Right lobe of liver (tissue), 6 donors: ENCODE measurements at places on chromosomes 1 and 21. TPM values are rescaled to one million over a fixed set of nuclear protein-coding genes. Genes with fewer than 3 reads are reported as not detected.

The TNFRSF1B gene
- total RNA-seq: 18.3 TPM

The CRABP2 gene
- not detected for total RNA-seq

The EPHA10 gene
- total RNA-seq: not detected

The CSF3R gene
- total RNA-seq: 4.1 TPM

The PTGFRN gene
- 12.6 TPM for total RNA-seq

The OR10K2 gene
- not detected for total RNA-seq

The TAL1 gene
- 2.4 TPM for total RNA-seq

The HSPB7 gene
- 2.0 TPM for total RNA-seq

The CGN gene
- total RNA-seq: 37.3 TPM

The CSDE1 gene
- 195 TPM for total RNA-seq

The LY9 gene
- 1.3 TPM for total RNA-seq

The CD52 gene
- 10.6 TPM for total RNA-seq

GRCh38 chr1:155861896-155862295 lies 2.5 kb downstream of the SYT11 start:
- DNase-seq: no peak

GRCh38 chr1:53270107-53270506 lies 31.8 kb upstream of the MAGOH start:
- DNase-seq: no peak

DNA sequence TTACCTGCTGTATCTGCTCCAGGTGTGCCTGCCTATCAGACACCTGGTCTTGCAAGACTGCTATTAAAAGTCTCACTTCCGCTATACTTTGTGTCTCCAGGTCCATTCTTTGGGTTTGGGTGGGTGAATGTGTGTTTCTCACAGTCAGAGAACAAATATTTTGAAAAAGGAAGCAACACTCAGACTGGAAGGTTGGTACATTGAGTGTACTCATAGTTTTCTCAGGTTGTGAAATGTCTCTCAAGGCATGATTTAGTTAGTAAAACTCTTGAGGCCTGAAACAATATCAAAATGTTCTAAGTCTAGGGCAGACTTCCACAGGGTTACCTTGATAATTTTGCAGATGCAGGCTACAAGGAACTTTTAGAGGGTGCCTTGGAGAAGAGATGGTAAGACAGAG lies 429.9 kb upstream of the ZRANB2 start:
- no peak for DNase-seq

DNA sequence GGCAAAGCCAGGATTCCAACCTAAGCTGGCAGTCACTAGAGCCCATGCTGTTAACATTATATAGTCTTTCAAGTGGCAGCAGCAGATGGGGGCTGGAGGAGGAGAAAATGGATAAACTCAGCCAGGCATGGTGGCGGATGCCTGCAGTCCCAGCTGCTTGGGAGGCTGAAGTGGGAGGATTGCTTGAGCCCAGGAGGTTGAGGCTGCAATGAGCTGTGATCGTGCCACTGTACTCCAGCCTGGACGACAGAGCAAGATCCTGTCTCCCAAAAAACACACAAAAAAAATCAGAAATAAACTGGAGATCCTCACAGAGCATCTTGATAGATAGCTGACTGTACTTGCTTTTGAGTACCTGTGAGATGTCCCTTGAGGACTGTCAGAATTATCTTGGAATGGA lies 13.4 kb upstream of the WDR26 start:
- no peak for DNase-seq

GRCh38 chr1:177891809-177892208 lies 78.0 kb downstream of the SEC16B start:
- no peak for DNase-seq

DNA sequence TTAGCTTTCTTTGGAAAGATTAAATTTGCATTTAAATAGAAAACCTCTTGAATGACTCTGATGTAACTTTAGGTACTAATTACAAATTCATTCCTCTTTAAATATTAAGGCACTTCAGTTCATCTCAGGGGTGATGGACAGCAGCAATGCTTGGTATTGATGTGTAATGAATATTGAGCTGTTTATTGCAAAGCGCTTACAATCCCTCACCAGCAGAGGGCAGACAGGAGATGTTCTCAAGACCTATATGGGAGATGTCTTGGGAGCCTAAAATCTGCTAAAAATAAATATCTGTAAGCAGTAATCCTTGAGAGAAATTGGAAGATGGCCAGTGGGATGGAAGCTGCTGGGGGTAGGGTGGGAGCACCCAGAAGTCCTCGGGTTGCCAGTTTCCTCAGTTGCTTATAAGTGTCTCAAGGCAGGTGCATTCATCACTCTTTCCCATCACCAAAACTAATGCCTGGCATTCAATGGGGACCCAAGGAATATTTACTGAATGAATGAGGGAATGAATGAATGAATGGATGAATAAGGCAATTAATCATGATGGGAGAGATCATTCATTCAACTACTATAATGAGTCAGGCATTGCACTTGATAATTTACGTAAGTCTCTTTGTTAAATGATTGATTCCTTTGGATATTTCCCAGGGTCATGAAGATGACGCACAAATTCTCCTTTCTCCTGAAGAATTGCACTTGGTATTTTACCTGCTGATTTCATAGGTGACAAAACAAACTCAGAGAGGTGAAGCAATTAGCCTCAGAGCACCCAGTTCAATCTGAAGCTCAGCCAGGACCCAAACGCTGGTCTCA lies 2.3 kb downstream of the KLHDC8A start:
- DNase-seq: no peak

DNA sequence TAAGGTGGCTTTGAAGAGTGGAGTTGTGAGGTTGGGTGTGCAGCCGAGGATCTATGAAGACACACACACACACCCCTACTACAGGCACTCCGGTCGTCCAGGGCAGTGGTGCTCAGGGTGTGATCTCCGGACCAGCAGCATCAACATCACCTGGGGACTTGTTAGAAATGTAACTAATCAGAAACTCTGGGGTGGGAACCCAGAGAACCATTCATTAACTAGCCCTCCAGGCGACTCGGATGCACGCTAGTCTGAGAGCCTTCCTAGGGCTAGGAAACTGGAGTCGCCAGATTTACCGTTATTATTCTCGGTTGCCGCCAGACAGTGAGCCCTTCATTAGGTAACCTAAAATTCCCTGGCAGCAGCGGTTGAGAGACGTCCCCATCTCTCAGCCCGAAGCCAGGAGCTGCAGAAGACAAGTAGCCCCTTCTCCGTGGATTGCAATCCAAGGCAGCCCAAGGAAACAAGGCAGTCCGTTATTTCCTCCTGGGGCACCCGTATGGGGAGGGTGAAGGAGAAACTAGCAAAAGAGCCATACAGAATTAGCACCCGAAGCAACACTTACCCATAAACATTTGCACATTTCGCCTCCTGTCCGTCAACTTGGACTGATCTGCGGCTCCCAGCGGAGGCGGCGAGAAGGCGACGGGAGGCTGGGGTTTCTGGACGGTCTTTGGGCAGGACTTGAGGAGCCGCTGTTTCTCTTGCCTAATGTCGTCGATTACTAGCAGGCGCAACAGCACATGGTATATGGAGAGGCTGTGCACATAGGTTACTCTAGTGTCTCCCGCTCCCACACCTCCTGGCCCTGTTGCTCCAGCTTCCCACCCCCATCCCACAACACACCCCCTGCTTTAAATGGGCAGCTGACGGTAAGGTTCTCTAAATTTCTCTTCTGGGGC lies 2.9 kb upstream of the CCN1 start:
- DNase-seq: no peak

GRCh38 chr1:71463144-71463543 lies 382.3 kb upstream of the ZRANB2 start:
- no peak for DNase-seq

- DNase-seq: no peak
Measured at GRCh38 chr1:192053531-192053971, 104.7 kb upstream of the RGS18 start.

GRCh38 chr1:173020138-173020750 lies 30.5 kb downstream of the TNFSF18 start:
- no peak for DNase-seq

GRCh38 chr1:204177133-204177532 lies 11.0 kb upstream of the REN start:
- DNase-seq: no peak

DNA sequence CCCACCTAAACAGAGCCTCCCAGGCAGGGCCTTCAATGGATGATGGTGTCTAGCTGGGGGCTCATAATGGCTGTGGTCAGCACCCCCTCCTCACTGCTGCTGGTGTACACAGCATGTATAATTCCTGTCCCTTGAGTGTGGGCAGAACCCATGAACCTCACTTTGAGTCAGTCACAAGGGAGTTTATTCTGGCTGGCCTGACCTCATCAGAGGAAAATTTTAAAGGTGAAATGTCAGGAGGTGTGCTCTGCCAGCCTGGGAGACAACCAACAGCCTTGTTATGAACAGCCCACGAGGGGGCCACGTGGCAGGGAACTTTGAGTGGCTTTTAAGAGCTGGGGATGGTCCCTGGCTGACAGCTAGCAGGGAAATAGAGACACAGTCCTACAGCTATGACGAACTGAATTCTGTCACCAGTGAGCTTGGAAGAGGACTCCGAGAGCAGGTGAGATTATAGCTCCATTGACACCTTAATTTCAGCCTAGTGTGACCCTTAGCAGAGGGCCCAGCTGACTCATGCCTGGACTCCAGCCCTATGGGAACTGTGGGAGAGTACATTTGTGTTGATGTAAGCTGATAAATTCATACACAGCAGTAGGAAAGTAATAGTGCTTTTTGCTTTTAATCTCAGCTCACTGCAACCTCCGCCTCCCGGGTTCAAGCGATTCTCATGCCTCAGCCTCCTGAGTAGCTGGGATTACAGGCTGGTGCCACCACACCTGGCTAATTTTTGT lies 73.5 kb upstream of the RUNX3 start:
- DNase-seq: no peak

DNA sequence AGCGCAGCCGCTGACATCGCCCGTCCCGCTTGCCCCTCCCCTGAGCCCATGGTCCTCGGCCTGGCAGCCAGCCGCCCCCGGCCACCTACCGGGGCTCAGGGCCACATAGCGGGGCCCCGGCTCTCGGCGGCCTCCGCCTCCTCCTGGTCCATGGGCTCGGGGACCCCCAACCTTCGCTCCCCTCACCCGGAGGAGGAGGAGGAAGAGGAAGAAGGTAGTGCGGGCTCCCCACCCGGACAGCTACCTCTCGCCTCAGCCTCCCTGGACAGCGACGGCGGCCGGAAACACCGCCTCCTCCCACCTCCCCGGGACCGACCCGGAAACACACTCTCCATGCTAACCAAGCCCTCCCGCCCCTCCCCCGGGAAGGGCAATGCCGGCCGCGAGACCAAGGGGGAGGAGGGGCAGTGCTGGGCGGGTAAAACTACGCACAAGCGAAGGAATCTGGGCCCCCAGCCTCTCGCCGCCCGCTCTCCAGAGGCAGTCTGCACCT lies at the start of gene KIAA0319L:
Gene KIAA0319L, minus strand, starts transcription at position 286 of the 493 bp plus-strand sequence. CDS start 2,912 bp downstream, outside the sequence.
- peak; percentile 94 for DNase-seq

DNA sequence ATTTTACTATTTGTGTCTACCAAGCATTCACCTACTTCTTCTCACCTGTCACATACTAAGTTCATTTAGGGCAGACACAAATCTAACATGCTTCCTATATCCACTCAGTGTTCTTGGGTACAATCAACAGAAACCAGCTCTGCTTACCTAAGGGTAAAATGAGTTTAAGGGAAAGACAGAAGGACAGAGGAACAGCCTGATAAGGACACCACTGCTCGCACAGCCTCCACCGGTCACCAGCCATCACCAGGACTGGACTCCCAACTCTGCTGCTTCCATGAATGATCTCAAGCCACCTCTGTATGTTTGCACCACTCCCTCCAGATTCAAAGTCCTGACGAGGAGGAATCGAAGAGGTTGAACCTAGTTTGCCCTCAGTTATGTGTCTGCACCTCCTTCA lies 72.4 kb downstream of the JAK1 start:
- DNase-seq: no peak

GRCh38 chr1:216794586-216794985 lies 71.4 kb upstream of the ESRRG start:
- DNase-seq: no peak

GRCh38 chr1:14514739-14515138 lies 83.7 kb upstream of the KAZN start:
- no peak for DNase-seq

GRCh38 chr1:203322500-203323179 lies 17.3 kb downstream of the BTG2 start:
- DNase-seq: no peak

- no peak for DNase-seq
Measured at GRCh38 chr1:168141871-168142385, 5.2 kb upstream of the GPR161 start.

GRCh38 chr1:183590244-183591191 lies at the start of gene NCF2:
TSS of gene NCF2 (minus strand) at chr1:183590459. CDS start at chr1:183590329, 130 bp downstream.
- no peak for DNase-seq

- DNase-seq: no peak
Measured at GRCh38 chr1:180642781-180643180, 11.0 kb downstream of the XPR1 start.

- peak; percentile 30 for DNase-seq
Measured at GRCh38 chr1:7418442-7419080, 352.5 kb upstream of the VAMP3 start.

- no peak for DNase-seq
Measured at GRCh38 chr1:109617291-109617801, 2.1 kb downstream of the GNAT2 start.

- DNase-seq: no peak
Measured at GRCh38 chr1:211828584-211829342, 1.8 kb downstream of the LPGAT1 start.

DNA sequence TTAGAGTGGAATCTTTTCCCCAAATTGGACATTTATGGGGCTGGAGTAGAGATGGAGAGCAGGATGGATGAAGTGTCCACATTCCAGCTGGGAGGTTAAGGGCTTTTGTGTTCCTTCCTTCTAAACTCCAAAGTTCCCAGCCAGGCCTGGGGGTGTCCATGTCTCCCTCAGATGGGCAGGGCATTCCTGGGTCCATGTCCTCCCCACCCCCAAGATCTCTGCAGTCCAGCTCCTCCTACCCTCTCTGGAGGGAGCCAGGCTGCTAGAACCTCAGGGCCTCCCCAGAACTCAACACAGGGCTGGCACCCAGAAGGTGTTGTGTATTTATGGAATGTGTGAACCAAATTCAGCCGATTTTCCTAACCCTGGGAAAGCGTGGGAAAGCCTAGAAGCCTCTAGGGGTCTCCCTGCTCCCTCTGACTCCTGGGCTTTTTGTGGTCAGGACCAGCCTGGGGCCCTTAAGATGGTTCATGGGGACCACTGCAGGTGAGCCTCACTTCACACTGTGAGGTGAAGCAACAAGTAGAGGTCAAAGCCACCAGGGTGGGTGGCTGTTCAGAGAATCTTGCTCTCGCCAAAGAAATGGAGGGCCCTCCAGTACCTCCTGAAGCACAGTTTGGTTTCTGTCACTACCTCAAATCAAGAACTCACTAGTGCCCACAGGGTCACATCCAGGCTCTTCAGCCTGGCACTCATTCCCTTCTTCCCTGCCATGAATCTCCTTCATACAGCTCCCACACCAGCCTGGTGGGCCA lies 54.8 kb downstream of the GLIS1 start:
- no peak for DNase-seq

GRCh38 chr1:68442822-68443556 lies 6.8 kb downstream of the RPE65 start:
- no peak for DNase-seq

- no peak for DNase-seq
Measured at GRCh38 chr1:207336559-207337467, 15.3 kb downstream of the CD55 start.

DNA sequence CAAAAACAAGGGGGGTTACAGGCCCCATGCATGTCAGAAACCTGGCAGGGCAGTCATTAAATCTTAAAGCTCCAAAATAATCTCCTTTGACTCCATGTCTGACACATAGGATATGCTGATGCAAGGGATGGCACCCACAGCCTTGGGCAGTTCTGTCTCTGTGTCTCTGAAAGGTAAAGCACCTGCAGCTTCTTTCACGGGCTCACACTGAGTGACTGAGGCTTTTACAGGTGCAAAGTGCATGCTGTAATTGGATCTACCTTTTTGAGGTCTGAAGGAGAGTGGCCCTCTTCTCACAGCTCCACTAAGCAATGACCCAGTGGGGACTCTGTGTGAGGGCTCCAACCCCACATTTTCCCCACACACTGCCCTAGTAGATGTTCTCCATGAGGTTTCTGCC lies 1309.0 kb upstream of the B3GALT2 start:
- DNase-seq: no peak
